K562 (cell line): ENCODE measurements at places on chromosomes 6 and 20. TPM values are rescaled to one million over a fixed set of nuclear protein-coding genes. Genes with fewer than 3 reads are reported as not detected.

DNA sequence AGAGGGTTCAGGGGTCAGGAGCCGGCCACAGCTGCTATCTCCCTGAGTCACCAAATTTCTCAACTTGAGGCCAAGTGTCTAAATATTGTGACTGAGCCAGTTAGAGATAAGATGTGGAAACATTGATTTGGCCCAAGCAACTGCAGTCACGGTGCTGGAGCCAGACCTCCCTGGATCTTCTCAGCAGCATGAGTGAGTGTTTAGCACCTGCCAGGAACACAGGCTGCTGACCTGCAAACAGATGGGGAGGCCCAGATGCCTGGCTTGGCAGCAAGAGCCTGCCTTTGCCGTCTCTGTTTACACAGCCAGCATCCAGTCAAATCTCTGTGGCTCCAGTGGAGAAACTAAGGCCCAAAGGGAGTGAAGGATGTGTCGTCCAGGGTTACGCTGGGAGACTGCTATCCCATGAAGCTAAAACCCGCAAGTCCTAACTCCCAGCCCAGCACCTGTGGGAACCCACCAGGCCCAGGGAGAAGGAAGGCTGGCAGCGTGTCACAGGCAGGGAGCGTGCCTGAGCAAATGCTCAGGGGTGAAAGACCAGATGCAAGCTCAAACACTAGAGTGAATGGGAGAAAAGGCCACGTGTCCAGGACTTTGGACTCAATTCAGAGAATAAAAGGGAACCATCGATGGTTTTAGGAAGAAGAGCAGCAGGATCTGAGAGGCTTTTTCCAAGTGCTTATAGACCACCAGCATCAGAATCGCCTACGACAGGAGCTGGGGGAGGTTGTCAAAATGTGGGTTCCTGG lies 15.9 kb upstream of the PTGIS start:
- DNase-seq = peak; percentile 58

Gene OXT
- not detected in 2 replicates for polyA plus RNA-seq

Gene CCN5
- not detected in 2 replicates for polyA plus RNA-seq

Gene CALHM4
- not detected in 2 replicates for polyA plus RNA-seq

DNA sequence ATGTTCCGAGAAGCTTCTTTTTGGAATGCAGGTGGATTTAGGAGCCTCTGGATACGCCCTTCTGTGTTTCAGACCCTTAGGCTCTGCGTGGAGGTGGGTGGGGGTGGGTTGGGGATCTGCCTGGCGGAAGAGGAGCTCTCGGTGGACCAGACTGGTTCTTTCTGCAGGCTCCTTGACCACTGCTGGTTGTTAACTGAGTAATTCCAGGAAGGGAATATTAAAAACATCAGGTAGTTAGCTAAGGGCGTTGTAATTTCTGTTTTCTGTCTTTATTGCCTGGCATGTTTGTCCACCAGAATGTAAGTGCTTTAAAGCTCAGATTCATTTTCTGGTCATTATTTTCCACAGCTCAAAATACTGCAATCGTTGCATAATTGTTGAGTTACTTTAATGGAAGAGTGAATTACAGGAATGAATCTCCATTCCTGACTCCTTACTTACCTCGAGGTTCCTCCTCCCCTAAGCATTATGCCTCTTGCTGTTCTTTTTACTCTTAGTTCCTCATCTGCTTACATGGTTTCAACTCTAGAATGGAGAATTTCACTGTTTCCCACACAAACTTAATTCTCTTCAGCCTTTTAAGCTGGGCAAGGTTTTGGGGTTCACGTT lies 5.9 kb downstream of the CDYL start:
- DNase-seq = no peak

DNA sequence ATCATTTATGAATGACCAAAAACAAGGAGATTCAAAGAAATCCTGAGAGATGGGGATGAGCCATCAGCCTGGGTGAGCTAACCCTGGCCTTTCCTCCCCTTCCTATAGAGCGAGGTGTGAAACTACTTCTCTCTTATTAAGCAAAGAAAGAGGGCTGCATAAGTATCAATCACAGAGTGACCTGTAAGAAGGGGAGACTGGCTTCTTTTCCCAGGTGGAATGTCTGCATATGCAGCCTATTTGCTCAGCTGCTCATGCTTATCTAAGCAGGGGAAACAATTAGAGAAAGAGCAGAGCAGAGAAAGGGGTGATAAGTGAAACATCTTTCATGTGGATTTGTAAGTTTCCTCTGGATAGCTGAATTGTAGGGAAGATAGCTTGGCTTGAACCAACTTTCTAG lies 160.0 kb downstream of the PKHD1 start:
- no peak for DNase-seq

DNA sequence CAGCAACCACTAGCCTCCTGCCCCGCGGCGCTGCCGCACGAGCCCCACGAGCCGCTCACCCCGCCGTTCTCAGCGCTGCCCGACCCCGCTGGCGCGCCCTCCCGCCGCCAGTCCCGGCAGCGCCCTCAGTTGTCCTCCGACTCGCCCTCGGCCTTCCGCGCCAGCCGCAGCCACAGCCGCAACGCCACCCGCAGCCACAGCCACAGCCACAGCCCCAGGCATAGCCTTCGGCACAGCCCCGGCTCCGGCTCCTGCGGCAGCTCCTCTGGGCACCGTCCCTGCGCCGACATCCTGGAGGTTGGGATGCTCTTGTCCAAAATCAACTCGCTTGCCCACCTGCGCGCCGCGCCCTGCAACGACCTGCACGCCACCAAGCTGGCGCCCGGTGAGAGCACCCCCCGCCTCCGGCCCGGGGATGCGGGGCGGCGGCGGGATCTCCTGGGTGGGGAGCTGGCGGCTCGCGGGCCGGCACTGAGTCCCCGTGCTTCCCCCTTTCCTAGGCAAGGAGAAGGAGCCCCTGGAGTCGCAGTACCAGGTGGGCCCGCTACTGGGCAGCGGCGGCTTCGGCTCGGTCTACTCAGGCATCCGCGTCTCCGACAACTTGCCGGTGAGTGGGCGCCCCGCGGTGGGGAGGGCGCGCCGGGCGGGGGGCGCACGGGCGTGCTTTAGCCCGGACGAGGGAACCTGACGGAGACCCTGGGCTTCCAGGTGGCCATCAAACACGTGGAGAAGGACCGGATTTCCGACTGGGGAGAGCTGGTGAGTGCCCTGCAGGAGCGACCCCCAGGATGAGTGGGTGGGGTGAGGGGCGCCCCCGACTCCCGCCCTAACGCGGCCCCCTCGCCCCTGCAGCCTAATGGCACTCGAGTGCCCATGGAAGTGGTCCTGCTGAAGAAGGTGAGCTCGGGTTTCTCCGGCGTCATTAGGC lies 585 bp downstream of the PIM1 start:
- DNase-seq = peak; percentile 55

DNA sequence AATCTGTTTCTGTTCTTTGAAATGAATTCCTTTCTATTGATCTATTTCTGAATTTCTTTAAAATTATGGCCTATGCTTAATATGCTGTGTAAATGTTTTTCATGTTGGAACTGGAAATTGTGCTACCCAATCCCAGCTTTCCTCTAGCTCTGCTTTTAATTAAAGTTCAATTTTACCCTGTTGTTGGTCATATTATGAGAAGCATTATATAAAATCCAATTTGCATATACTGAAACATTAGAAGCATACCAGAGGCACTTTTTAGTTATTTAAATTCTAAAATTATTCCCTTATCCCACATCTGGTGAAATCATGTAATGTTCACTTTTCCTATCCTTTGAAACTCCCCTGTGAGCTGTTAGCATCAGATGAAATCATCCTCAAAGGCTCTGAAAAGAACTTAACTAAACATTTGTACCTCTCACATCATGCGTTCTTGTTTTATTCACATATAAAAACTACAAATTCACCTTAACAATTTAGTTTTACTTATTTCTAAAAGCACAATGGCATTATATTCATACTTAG lies 160.6 kb upstream of the COL21A1 start:
- no peak for DNase-seq

Gene OR2J1
- not detected in 2 replicates for polyA plus RNA-seq
